Activated CD4-positive, alpha-beta T cell treated with anti-CD3 and anti-CD28 coated beads, Interleukin-2, amount 10 ng/mL, durations not matched to agents 24 days and 14 days (primary cell): ENCODE measurements at places on chromosomes 2 and 18. TPM values are rescaled to one million over a fixed set of nuclear protein-coding genes. Genes with fewer than 3 reads are reported as not detected.

DNA sequence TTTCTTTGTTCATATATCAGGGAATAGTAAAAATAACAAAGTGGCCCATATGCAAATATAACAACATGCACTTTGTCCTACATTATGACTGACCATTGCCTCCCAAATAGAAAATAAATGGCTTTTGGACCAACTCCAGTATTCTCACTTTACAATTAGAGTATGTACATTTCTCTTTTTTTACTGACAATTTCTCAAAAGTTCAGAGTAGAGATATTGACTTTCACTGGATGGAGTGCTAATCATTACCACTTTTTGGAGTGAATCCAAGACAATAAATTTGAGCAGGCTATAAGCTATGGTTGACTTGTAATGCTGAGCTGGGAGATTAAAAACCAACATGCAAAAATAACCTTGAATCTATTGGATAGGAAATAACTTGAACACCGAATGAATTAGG, 987.4 kb downstream of the SUCLG1 start:
- no peak for DNase-seq

DNA sequence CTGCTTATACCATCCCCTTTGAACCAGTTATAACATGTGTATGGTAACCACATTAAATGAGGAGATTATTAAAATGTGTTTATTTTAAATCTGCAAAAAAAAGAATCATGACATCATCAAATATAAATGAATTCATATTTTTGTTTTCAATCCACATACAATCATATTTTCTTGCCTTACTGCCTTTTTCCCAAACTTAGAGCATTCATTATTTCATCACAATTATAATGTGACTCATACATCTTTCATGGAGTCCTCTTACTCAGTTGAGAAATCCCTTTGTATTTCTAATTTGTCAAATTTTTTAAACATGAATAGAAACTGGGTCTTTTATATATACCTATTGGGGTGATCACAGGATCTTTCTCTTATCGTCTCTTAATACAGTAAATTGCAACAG, 909.6 kb downstream of the DSC3 start:
- DNase-seq: no peak

DNA sequence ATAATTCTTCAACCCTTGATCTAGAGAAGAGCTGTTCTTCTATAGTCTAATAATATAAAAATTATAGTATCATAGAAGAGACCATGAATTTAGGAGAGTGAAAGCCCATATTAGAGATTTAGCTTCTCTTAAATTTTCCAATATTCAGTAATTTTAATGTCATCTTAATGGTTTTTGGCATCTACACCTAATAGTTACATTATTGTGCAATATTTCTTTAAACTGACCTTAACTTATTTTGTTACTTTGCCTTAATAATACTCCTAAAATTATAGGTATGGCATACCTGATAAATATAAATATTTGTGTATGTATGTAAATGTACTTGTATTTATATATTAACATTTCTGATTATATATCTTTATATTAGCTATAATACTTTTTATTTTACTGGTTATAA, 78.0 kb upstream of the CWC22 start:
- DNase-seq: no peak

GRCh38 chr2:16406496-16407289, 258.9 kb downstream of the CYRIA start:
- DNase-seq: no peak

GRCh38 chr2:66271777-66272176, 163.1 kb upstream of the MEIS1 start:
- no peak for DNase-seq

DNA sequence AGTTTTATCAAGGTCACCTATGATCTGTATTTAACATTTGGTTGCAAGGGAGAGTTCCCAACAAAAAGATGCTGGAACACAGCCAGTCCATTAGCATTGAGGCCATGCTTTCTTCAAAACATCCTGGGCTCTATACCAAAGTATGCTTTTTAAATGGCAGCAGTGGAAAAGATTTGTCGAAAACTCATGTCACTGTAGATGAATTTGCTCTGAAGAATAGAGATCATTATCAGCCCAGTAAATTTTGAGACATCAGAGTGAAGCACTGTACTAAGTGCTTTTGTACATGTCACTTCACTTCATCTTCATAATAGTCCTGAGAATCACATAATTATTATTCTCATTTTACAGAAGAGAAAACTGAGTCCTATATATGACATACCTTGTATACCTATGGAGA, 189.8 kb downstream of the CAMKMT start:
- DNase-seq: no peak

Gene TNFAIP6
- total RNA-seq: not detected in 2 replicates

DNA sequence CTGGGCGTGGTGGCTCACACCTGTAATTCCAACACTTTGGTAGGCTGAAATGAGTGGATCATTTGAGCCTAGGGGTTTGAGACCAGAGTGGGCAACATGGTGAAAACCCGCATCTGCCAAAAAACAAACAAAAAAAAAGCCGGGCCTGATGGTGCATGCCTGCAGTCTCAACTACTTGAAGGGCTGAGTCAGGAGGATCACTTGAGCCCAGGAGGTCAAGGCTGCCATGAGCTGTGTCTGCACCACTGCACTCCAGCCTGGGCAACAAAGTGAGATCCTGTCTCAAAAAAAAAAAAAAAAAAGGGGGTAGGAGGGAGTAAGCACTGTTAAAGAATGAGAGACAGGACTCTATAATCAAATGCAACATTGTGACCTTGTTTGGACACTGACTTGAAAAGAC, 54.6 kb downstream of the HDLBP start:
- no peak for DNase-seq

- DNase-seq: no peak
Observed at GRCh38 chr2:223797811-223798721, 39.3 kb downstream of the AP1S3 start.

DNA sequence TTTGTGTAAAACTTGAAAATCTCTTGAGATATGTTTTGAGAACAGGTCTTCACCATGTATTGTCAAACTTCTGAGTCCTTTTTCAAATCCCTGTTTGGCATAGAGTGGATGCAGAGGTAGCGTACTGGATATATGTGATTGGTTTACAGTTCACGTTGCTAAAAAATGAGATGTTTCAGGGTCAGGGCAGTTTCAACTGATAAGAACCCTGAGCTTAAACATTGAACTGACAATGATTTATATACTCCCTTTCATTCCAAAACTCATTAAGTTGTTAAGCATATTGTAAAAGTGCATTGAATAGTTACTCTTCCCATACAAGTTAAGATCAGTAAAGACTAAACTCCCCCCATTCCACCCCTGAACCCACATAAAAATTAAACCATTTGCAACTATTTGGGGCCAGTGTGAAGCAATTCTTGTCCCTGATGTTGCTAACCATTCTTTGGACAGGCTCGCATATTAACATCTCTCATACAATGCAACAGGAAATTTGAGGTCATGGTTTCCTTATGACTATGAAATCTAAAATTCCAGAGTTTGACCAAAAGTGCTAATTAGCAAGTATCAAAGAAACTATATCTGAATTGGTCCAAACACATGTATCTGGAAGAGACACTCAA, 470.9 kb upstream of the ACVR2A start:
- DNase-seq: no peak

DNA sequence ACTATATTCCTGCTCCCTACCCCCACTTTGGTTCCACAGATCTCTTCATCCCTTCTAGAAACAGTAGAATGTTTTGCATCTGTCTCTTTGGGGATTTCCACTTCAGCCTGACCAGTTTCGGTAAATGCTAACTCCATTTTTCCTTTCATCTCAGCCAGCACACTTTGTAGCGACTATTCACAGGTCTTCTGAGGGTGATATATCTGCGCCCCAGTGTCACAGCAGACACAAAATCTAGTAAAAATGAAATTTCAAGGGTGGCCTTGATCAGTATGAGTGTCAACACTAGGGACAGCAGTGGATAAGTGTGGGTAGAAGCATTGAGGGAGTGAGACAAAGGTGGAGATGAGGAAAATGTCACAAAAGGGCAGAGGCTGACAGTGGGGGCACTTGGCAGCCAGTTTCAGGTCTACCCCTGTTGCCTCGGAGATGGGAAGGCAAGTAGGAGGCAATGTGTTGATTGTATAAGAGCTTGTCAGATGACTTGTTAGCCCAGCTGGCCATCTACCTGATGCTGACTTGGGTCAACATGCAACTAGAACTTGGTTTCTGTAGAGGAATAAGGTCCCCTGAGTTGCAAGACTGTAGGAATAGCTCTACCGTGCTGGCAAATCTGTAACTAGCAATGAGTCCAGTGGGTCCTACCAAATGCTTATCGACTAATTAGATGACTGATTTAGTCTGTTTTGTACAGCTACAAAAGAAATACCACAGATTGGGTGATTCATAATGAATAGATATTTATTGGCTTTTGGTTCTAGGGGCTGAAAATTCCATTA, 60.7 kb downstream of the CXCR4 start:
- DNase-seq: peak; percentile 89

Gene HTR2B
- 0.09 TPM in 1 of 2 replicates, not detected in the other for total RNA-seq

Gene GTF2A1L
- total RNA-seq: not detected in 2 replicates

DNA sequence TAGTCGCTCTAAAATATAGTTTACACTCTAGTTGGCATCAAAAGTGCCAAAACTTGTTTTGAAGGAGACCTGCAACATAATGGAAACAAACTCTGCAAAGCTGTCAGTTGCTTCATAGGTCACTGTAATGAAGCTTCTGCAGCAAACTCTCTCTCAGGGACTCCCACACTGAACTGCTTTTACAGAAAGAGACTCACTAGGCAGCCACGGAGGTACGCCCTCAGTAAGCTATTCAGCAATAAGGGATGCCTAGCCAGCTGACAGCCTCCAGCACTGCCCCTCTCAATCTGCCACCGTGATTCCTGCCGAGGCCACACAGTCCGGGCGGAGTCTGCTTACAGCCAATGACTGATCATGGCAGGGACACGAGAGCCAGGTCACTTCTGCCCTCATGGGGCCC, 51.1 kb downstream of the COLEC12 start:
- no peak for DNase-seq

DNA sequence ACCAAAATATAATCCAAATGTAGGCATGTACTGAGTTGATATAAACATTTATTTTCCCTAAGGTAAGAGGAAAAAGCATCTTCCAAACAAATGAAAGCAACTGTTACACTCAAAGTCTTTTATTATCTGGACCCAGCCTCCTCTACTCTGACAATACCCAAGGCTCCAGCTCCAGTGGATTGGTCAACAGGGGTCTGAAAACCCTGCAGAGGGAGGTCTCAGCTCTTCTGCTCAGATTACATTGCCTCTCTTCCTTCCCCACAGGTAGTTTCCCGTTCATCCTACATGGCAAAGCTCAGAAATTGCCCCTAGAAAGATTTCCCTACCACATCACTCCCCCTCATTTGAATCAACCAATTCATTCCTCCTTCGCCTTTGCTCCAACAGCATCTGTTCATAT, 457.0 kb downstream of the METTL4 start:
- DNase-seq: no peak

Gene AQP12B
- total RNA-seq: not detected in 2 replicates

GRCh38 chr2:136234261-136234660, 116.3 kb upstream of the CXCR4 start:
- DNase-seq: no peak

DNA sequence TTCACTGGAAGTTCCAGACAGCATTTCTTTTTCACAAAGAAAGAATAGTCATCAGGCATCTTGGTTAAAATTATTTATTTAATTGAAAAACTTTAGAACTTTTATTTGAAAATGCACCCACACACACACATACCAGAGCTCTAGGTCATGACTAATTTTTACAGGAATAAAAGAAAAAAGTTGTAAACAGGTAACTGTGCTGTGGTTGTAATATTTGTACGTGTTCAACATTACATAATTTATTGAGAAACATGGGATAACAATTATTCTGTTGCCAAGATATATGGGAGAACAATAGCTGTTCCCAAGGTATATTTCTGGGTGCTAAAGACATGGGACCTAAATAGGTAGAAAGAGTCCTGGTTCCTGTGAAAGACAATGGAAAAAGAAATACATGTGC, 104.9 kb downstream of the RIT2 start:
- DNase-seq: no peak

Gene ABCG5
- total RNA-seq: not detected in 2 replicates

GRCh38 chr2:129813404-129813803, 166.1 kb upstream of the RAB6C start:
- no peak for DNase-seq

GRCh38 chr2:136905779-136906178, 140.4 kb downstream of the THSD7B start:
- DNase-seq: no peak

DNA sequence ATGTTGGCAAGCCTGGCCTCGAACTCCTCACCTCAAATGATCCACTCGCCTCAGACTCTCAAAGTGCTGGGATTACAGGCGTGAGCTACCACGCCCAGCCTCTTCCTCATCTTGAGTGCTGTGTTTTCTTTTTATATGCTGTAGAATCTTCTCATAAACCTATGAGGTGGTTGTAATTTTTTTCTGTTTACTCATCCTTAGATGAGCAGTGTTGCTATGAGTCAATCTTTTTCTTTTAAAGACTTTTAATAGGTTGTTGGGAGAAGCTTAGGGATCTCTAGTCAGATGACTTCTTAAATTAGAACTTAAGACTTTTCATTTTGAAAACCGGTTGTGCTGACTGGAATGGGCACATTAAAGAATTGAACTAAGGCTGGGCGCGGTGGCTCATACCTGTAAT, 8.7 kb upstream of the AAK1 start:
- no peak for DNase-seq

- DNase-seq: no peak
Observed at GRCh38 chr2:3248754-3249475, 128.7 kb downstream of the EIPR1 start.

- DNase-seq: no peak
Observed at GRCh38 chr2:72155737-72156136, 8.1 kb upstream of the CYP26B1 start.

Gene SCG2
- not detected in 2 replicates for total RNA-seq

- no peak for DNase-seq
Observed at GRCh38 chr18:31302991-31303390, 15.0 kb upstream of the DSG1 start.

Gene CNNM4
- total RNA-seq: 10.1 and 11.2 TPM in 2 replicates

DNA sequence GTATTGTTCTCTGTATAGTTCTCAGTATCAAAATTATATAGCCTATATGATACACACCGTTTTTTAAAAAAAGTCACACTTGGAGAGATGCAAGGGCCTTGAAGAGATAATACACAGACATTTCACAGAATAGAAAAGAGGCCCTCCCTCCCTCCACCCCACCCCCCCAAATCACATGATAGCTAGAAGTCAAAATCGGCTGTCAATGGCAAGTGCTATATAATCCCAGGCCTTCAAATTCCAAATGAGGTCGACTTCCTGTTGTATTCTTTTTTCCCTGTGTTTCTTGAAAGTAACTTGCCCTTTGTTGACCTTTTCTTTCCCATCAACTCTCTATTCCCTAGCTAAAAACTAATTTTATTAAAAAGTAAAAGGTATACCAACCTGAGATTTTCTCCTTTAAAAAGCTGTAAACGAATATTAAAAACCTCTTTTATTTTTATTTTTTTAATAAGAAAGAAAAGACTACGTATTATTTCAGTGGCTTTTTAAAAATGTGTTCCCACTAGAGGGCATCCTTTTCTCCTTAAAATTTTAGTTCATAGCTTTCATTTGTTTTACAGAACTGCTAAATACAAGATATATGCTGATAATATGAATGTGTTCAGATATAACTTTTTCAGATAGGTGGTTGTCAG, 46.6 kb downstream of the KCMF1 start:
- DNase-seq: no peak
